ENCODE measurements at places on chromosomes 16 and 17.

DNA sequence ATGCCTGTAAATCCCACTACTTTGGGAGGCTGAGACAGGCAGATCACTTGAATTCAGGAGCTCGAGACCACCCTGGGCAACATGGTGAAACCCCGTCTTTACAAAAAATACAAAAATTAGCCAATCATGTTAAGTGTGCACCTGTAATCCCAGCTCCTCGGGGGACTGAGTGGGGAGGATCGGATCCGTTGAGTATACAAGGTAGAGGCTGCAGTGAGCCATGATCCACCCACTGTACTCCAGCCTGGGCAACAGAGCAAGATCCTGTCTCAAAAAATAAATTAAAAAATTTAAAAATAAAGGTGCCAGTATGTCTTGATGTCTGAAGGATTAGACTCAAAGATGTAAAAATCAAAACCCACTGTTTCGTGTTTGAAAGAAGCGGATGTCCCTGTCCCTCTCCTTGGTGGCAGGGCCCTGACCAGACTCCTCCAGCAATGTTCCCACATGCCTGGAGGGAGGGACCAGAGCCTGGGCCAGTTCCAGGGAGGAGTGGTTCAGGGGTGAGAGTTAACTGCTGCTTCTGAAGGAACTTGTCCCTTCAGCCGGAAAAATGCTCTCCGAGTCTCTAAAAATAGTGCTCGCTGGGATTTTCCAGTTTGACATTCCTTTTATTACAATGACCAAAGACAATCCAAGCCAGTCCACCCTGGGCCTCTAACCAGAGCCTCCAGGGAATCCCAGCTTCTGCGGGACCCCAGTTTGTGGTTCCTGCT lies 9.4 kb upstream of the CMTM4 start:
- no peak for DNase-seq

- DNase-seq, result no peak
Observed at GRCh38 chr16:12195296-12195695, 218.8 kb downstream of the SNX29 start.

DNA sequence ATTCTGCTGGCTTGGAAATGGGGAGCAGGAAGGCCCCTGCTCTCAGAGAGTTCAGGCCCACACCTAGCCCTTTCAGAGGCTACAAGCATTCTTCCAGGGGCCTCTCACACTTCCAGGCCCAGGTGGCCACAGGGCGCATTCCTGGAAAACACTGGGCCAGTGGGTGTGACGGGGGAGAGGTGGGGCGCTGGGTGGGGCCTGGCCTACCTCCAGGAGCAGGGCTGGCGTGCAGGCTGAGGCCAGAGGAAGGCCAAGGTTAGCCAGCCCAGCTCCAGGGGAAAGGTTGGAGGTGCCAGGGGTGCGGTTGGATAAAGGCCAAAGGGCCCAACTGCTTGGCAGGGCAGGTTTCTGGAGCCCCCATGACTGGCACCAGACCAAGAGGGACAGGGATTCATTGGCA lies 198.2 kb downstream of the MAF start:
- DNase-seq, result no peak

DNA sequence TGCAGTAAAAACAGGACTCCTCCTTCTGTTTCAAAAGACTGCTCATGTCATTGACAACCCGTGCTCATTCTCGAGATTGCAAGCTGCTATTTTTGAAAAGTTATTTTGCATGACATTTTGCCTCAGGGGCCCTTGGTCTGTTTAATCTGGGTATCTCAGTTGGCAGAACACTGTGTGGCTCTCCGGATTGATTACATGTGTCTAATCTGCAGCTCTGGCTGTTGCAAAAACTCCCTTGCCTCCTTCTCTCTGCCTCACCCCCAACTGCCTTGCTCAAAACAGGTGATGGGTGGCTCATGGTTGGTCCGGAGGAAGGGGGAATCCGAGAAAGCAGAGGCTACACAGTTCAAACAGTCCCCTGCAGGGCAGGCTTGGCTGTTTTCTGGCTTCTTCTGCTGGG lies 25.3 kb downstream of the GINS3 start:
- no peak for DNase-seq

GRCh38 chr17:28970879-28971278 lies 19.6 kb upstream of the PHF12 start:
- DNase-seq, result no peak
